ENCODE measurements at places on chromosomes 6 and 20.

DNA sequence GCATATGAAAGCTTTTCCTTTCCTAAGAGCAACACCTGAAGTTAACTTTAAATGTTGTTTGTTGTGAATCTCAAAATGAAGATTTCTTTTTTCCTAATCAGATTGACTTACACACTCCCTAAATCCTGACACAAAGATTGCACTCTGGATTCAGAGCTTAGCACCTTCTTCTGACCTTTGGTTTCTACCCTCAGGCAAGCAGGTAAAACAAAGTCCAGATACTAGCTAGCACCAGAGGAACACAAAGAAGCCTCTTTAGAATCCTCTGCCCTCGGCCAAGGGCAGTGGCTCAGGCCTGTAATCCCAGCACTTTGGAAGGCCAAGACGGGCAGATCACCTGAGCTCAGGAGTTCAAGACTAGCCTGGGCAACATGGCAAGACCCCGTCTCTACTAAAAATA lies 14.5 kb downstream of the SERAC1 start:
- DNase-seq, result no peak

GRCh38 chr6:108561742-108562502 lies 1.2 kb downstream of the FOXO3 start:
- no peak for DNase-seq

GRCh38 chr6:157911278-157911677 lies 70.4 kb upstream of the SYNJ2 start:
- no peak for DNase-seq

DNA sequence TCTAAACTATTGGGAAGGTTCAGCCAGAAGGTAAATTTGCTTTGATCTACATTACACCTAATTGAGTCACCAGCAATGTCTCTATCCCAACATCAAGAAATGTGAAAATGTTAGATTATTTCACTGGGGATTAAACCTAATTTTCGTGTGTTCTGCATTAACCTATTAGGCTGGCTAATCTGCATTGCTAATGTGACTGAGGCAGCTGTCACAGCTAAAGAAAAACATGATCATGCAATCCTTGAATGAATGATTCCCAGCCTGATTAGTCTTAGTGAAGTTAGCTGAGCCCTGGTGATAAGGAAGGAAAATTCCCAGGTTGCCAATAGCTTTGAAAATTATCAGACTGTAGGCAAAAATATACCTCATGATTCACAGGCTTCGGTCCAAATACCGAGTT lies 135.3 kb downstream of the LINC00237 start:
- no peak for DNase-seq

DNA sequence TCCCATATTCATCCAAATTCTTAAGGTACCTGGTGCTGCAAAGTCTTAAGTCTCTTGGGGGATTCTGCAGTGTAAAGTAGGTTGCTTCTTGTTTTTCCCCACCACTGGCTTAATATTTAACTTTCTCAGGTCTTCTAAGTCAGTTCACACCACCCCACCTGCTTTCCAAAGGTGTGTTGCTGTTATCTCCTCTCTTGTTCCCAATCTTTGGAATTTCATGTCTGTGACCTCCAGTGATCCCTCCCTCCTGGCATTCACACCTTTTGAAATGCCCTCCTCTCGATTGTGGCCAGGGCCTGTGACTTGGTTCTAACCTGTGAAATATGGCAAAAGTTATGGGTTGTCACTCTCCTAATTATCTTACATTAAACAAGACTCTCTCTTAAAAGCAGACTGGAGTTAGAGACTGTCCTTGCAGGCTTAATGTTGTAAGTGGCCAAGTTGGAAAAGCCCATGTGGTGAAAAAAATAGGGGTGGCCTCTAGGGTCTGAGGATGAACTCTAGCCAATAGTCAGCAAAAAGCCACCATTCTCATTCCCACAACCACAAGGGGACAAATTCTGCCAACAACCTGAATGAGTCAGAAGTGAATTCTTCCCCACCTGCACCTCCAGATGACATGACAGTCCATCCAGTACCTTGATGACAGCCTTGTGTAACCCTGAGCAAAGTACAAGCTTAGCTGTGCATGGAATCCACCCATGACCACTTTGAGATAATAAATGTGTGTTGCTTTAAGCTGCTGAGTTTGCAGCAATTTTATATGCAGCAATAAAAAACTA lies 45.1 kb downstream of the ADGRF1 start:
- no peak for DNase-seq

DNA sequence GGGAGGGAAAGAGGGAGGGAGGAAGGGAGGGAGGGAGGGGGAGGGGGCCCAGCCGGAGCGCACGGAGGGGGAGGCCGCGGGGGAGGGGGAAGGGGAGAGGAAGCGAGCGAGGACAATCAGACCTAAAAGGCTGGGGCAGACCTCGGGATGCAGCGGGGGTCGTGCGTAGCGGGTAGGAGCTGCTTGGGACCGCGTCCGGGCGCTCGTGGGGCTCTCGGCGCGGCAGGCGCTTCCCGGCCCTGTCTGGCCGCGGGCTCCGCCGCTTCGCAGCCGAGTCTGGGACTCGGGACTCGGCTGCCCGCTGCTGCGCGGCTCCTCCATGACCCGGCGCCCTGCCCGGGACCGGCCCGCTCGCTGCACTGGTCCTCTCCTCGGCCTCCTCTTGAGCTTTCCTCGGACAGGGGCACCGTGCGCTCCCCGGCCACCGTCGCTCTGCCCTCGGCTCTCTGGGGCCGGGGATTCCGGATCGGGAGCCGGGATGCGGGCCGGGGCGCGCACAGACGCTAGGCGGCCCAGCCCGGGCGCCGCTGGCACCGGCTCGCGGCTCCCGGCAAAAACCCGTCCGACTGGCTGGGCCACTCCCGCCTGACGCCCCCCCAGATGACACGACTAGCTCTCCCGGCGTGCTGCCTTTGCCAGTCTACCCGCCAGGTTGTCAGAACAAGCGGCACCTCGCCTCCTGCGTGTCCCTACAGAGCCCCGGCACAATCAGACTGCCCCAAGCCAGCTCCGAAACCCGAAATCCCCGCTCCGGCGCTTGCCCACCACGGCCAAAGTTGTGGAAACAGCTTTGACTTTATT lies 2.2 kb downstream of the TFAP2A start:
- no peak for DNase-seq

DNA sequence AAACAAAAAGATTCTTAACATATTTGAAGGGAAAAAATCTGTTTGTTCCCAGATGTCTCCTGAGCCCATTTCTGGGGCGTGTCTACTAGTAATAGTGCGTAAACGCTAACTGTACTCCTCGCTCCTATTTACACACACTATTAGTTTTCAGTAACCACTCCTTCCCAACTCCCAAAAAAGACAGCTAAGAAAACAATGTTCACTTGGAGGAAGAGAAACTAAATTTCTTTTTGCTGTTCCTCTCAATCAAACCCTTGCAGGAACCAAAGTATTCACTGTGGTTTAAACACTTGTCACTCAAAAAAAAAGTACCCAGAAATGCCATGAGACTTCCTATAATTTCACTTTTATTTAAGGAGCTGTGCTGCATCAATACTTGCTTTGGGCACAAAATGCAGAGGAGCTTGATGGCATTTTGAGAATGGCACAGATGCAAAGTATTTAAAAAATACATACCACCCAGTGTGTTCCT lies 118.2 kb downstream of the BACH2 start:
- DNase-seq, result no peak

GRCh38 chr6:42012501-42013133 lies 37.7 kb upstream of the TAF8 start:
- DNase-seq, result no peak

GRCh38 chr20:41567615-41568014 lies 50.6 kb downstream of the CHD6 start:
- DNase-seq, result no peak

- DNase-seq, result peak; percentile 37
Measured at GRCh38 chr6:37433657-37434271, 743 bp downstream of the CMTR1 start.
